ENCODE measurements at places on chromosomes 5 and 9. TPM values are rescaled to one million over a fixed set of nuclear protein-coding genes. Genes with fewer than 3 reads are reported as not detected.

The FCHO2 gene
- 18.2 TPM for total RNA-seq

The TBC1D13 gene
- total RNA-seq, result 10.2 TPM

The ARID3C gene
- total RNA-seq, result 0.31 TPM

The DMGDH gene
- 1.7 TPM for total RNA-seq

The PRRX2 gene
- total RNA-seq, result 32.8 TPM

The PCDHA9 gene
- 0.06 TPM for total RNA-seq

The SOX30 gene
- not detected for total RNA-seq

The TRIM36 gene
- 0.53 TPM for total RNA-seq

The STARD4 gene
- total RNA-seq, result 36.2 TPM

The DIRAS2 gene
- total RNA-seq, result not detected

The PCDHGA2 gene
- total RNA-seq, result 1.7 TPM

The RAD17 gene
- total RNA-seq, result 16.8 TPM

The EIF4E1B gene
- not detected for total RNA-seq

The PCDHB3 gene
- 1.3 TPM for total RNA-seq

The PSAT1 gene
- 8.7 TPM for total RNA-seq

The LCN6 gene
- not detected for total RNA-seq

The IFNA21 gene
- not detected for total RNA-seq

The LHX6 gene
- total RNA-seq, result not detected

The GMCL2 gene
- total RNA-seq, result not detected

The CKS2 gene
- total RNA-seq, result 62.5 TPM

The FOXD4 gene
- total RNA-seq, result 0.06 TPM
